ENCODE measurements at places on chromosomes 3 and 15.

- no peak for DNase-seq
Measured at GRCh38 chr3:58560771-58561311, 16.4 kb downstream of the FAM107A start.

DNA sequence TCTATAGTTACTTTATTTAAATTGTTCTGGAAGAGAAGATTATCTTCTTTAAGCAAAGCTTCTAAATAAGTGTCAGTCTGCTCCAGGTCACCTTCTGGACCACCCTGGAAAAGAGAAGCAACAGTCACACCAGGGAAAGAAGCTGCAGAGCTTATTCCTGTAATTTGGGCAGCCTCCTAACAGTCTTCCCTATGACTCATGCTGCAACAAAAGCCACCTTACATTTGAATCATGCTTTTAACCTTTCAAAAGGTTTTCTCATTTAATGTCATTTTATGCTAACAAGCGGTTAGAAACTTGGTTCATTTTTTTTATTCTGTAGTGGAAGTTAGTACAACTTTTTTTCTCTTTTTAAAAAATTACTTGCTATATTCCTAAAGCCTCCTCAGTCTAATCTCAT, 5.3 kb upstream of the GUCA1C start:
- DNase-seq, result no peak

DNA sequence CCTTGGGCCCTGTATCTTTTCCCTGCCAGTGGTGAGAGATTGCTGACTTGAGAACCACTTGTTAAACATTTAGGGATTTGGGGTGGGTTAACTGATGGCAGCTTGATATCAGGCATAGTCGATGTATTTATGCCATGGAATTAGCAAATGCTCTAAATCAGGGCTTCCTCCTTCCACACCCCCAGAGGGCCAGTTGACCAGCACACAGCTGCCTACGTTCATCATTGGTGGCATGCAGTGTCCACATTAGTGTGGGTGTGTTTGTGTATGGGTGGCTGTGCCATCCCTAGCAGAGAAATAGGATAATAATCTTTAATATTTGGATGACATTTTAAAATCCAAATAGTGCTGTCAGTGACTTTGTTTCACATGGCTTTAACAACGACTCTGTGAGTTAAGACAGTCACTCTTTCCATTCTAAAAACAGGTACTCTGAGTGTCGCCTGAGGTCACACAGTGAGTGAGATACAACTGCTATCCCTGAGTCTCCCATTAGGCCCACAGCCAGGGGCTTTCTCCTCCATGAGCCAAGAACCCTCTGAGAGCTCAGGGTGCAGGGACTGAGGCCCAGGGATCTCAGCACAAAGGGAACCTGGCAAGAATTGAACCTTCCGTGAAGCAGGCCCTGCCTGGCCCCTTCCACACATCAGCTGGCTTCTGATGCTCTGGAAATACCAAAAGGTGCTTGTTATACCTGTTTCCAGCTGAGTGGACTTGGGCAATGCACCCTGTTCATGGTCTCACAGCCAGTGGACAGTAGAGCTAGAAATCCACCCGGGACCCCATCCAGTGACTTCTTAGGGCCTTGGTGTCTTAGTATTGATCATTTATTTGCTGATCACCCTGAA, 4.3 kb upstream of the LTF start:
- DNase-seq, result no peak

DNA sequence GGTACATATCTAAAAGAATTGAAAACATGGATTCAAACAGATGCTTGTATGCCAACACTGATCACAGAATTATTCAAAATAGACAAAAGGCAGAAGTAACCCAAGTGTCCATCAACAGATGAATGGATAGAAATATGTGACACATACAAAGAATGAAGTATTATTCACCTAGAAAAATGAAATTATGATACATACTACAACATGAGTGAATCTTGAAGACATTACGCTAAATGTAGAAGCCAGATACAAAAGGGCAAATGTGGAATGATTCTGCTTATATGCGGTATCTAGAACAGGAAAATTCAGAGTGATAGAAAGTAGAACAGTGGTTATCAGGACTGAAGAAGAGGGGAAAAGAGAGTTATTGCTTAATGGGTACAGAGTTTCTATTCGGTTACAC, 26.2 kb upstream of the SLC12A8 start:
- DNase-seq, result no peak

- DNase-seq, result no peak
Measured at GRCh38 chr3:197268294-197268693, 30.1 kb downstream of the DLG1 start.

DNA sequence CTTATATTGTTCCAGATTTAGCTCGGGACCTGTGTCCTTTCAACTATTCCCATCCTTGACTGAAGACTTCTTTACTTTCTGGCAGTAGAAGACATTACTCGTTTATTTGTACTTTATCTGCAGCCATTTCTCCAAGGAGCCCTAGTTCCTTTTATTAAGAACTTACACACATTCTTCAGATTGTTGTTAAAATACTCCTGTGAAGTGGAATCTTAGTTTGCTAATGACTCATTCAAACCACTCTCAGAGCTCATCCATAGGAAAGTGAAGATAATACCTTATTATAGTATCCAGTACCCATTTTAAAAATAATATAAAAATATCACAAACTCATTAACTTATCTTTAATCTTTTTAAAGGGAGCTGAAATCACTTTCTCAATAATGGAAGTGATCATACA, 63.5 kb downstream of the C3orf70 start:
- no peak for DNase-seq

DNA sequence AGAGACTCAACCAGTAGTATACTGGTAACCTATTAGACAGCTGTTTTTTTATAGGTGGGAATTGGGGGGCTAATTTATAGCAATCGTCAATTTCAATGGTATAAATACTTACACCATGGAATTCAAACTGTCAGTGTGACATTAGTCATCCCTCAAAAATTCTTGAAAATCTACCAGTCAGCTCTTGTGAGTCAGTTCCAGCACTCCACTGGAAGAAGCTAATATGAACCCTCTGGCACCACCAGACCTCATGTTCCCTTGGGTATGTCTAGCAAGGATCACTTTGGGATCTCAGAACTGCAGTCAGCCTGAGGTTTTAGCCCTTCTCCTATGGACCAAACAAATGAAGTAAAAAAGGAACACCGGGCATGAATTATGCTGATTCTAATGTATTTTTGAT, 11.8 kb upstream of the UACA start:
- no peak for DNase-seq

DNA sequence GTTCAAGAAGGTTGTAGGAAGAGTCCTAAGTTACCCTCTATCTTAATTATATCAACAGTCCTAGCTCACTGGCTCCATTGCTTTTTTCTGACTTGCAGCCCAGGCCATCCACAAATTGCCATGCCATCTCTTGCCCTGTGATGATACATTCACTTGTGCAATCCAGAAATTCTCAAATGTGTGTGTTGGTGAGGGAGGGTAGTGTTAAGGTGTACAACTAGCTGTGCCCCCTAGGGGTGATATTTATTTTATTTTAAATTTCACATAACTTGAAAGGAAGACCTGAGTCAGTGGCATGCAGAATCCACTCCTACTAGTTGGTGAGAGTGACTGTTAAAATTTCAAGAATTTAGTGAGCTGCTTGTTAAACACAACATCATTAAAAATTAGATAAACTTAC, 156.1 kb upstream of the ANKRD28 start:
- no peak for DNase-seq

GRCh38 chr15:22933641-22934061, 46.5 kb downstream of the CYFIP1 start:
- no peak for DNase-seq
